ENCODE measurements at places on chromosomes 1 and 21.
A peak's percentile ranks its signal among the peaks of the same experiment; 100 is the strongest.

GRCh38 chr1:96845464-96845863 lies 123.9 kb downstream of the PTBP2 start:
- DNase-seq = peak; percentile 23

DNA sequence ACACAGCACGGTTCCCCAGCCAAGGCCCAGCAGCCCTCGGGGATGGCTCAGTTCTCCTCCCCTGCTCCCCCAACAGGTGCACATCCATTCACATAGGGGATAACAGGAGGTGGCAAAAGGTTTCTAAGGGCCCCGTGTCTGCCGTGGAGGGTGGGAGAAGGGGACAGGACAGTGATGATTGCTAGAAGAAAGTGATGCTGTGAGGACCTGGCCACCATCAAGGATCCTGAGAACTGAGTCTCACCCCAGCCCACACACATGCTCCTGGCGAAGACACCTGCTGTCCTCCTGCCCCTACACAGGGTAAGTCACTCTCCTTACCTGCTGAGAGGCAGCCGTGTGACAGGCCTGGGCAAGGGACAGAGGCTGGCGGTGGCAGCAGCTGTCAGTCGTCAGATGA lies 54.5 kb downstream of the GNG4 start:
- DNase-seq = no peak

DNA sequence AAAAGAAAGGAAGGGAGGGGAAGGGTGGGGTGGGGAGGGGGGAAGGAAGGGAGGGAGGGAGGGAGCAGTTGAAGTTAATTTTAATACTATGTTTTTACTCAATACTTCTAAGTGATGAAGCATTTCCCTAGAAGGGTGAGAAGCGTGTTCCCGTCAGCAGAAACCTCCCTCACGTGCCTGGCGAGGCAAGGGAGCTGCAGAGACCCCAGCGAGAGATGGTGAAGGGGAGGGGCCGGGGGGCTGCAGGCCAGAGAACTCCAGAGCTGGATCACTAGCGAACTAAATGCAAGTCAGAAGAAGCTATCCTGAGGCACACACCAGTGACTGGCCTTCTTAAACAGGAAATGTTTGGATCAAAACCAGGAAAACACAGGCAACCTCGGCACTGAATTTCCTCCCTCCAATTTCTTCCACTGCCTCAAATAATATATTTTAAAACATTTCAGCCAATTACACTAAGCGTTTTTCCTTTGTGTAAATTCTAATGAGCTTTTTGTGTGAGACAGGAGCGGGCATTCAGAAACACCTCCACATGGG lies 18.0 kb downstream of the WDR4 start:
- no peak for DNase-seq

DNA sequence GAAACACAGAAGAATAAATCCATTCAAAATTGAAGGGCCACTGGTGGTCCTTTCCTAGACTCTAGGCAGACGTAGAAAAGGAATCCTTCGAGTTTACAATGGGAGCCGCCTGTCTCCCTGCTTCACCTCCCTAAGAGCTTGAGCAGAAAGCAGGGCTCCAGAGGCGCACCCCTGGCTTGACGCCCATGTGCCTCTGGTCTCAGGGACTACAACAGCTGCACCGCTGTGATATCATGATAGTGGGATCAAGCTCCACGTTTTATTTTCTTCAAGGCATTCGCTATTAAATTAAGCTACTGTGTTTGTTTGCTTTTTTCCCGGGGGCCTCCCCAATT lies 403 bp upstream of the C1orf122 start:
- DNase-seq = no peak

- DNase-seq = no peak
Measured at GRCh38 chr1:206792939-206793607, 20.8 kb upstream of the IL10 start.

- DNase-seq = no peak
Measured at GRCh38 chr1:153441238-153441755, 19.2 kb downstream of the S100A7 start.

DNA sequence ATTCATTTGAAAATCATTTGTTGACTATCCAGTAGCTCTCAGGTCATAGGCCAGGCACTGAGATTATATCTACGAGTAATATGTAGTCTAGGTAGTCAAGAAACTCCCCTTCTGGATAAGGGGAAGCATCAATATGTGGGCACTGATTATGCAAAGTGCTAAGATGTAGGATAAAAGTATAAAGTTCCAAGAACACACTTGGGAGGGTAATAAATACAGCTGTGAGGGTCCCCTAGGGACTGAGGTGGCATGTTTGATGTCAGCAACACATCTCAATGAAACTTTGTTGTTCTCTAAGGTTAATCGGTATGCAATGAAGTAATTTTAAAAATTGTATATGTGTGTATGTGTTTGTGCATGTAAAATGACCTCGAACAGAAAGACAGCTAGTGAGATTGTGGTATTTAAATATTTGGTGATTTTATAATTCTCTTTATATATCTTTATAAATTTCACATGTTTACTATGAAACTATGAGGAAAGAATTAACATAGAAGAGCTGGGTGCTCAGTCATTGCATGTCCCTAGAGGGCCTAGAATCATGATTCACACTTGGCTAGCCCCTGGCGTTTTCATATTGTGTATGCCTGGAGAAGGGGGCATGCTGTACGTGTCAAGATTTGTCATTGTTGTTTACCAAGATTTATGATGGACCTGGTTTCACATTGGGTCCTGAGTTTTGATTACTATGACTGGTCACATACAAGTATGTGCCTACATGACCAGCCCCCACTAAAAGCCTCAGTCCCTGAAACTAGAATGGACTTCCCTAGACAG lies 140.1 kb upstream of the DUSP10 start:
- DNase-seq = no peak

DNA sequence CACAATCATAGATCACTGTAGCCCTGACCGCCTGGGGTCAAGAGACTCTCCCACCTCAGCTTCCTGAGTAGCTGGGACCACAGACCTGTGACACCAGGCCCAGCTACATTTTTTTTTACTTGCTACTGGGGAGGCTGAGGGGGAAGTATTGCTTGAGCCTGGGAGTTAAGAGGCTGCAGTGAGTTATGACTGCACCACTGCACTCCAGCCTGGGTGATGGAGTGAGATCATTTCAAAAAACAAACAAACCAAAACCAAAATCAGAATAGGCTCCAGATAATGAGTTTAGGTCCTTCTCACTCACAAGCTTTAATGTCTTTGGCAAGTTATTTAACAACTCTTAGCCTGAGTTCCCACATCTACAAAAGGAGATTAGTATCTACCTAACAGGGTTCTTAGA lies 22.8 kb downstream of the WDR26 start:
- no peak for DNase-seq

- peak; percentile 74 for DNase-seq
Measured at GRCh38 chr1:47333922-47334764, 553 bp downstream of the CMPK1 start.

- DNase-seq = no peak
Measured at GRCh38 chr1:61111084-61112004, 29.0 kb downstream of the NFIA start.

DNA sequence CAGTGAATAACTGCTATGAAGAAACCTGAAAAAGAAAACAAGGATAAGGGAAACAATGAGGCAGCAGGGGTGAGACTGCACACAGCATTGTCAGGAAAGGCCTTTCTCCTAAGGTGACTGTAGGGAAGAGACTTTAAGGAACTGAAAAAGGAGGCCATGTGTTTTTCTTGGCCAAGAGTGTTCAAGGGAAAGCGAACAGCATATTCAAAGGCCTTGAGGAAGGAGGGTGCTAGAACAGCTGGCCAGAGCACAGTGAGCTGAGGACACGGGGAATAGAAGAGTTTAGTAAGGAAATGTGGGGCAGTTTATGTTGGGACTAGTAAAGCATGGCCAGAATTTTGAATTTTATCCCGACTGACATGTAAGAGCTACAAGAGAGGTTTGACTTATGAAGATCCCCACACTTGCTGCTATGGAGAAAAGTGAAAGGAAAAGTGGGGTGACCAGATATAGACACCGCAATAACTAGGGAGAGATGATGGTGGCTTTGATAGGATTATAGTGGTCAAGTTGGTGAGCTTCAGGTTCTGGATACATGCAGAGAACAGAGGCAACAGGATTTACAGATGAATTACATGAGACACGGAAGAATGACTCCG lies 1.4 kb downstream of the RWDD2B start:
- no peak for DNase-seq

- DNase-seq = no peak
Measured at GRCh38 chr1:208369045-208369444, 124.9 kb upstream of the PLXNA2 start.

- no peak for DNase-seq
Measured at GRCh38 chr1:55320891-55321290, 105.7 kb upstream of the USP24 start.

GRCh38 chr21:18819507-18819906 lies 415.9 kb upstream of the TMPRSS15 start:
- no peak for DNase-seq

DNA sequence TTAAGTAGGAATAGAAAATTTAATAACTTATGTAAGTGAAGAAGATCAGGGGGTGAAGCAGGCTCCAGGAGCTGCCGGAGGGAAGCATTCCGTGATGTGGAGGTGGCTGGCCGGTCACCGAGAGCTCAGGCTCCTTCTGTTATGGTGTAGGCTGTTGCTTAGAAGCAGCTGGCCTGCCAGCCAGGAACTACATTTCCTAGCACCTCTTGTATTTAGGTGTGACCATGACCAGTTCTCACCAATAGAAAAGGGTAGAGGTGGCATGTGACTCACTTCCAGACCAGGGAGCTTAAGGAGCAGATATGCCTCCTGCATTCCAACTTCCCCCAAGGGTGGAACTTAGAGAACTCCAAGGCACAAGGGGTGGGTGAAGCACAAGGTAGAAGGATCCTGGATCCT lies 120.7 kb downstream of the ACTL8 start:
- no peak for DNase-seq

All from CD4-positive, alpha-beta T cell treated with Interleukin-10 for 1 hour (primary cell).